ENCODE measurements at places on chromosomes 13 and 19.

GRCh38 chr13:64471916-64472315, 2758.2 kb downstream of the PCDH9 start:
- DNase-seq: peak; percentile 0

- DNase-seq: peak; percentile 53
Observed at GRCh38 chr19:49475995-49476880, 2.2 kb downstream of the FLT3LG start.

GRCh38 chr13:59099182-59099974, 1064.3 kb downstream of the DIAPH3 start:
- no peak for DNase-seq

- no peak for DNase-seq
Observed at GRCh38 chr13:82356667-82357410, 1525.4 kb downstream of the SLITRK1 start.

DNA sequence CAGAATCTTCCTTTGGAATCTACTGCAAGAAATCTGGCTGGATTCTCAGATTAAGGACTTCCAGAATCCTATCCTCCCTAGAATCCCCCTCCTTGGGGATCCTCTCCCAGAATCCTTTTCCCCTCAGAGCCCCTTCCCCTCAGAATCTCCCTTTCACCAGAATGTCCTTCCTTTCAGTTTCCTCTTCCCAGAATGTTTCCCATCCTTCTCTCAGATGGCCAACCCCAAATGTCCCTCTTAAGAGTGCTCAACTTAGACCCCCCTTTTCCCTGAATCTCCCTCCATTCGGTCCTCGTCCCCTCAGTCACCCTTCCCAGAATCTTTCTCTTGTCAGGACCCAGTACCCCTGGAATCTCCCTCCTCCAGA, 584 bp upstream of the RPS16 start:
- peak; percentile 54 for DNase-seq

DNA sequence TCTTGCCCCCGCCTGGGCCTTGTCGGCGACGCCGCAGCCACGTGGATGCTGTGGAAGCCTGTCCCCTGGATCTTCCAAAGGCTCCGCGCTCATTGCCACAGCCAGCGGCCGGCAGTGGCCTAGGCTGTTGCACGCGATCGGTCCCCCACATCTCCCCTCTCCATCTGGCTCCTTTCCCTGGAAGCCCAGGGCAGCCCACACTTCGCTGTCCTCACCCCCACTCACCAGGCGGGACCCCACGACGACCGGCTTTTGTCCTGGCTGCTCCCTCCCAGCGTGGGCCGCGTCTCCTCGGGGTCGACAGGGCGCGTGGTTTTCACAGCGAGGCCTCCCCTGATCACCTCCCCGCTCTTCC, 605 bp upstream of the TEX30 start:
- DNase-seq: no peak

DNA sequence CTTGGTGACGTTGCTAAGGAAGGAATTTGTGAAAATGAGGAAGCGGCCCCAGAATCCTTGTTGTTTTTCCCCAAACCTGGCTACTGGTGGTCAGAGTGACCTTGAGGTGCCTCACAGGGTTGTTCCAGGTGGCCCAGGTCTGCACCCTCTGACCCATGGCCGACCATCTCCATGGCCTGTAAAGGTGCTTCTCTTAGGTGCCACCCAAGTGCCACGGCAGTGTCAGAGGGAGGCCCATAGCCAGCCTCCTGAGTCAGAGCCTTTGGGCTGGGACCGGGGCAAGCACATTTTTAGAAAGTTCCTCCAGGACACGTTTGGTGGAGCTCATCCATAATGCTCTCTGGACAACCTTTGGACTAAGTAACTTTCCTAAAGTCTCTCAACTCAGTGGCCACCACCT, 83.9 kb upstream of the IRS2 start:
- no peak for DNase-seq

GRCh38 chr13:73073050-73073449, 14.2 kb downstream of the KLF5 start:
- no peak for DNase-seq

DNA sequence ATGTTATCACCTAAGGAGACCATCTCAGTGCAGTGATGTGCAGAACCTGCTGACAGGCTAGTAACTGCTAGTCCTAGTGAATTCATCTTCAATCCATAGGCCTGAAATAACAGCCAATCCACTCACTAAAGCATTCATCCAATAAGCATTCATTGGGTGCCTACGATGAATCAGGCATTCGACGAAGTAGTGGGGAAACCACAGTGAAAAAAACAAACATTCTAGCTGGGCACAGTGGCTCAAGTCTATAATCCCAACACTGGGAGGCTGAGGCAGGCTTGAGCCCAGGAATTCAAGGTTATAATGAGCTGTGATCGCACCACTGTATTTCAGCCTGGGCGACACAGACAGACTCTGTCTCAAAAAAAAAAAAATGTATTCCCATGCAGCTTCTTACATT, 135.6 kb downstream of the RNF17 start:
- DNase-seq: no peak

- DNase-seq: no peak
Observed at GRCh38 chr13:38419312-38419873, 69.7 kb downstream of the UFM1 start.

DNA sequence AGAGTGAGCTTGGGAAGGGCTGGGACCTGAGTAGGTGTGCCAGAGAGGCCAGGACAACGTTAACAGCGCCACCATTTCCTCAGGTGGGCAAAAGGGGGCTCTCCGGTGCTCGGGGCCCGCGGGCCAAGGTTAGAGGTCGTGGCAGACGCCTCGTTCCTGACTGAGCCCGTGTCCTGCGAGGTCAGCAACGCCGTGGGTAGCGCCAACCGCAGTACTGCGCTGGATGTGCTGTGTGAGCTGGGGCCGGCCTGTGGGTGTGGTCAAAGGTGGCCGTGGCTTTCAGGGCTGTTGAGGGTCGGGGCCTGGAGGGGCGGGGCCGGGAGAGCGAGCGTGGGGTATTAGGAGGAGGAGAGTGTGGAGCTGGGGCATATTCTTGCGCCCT, 3.7 kb downstream of the KIRREL2 start:
- no peak for DNase-seq

DNA sequence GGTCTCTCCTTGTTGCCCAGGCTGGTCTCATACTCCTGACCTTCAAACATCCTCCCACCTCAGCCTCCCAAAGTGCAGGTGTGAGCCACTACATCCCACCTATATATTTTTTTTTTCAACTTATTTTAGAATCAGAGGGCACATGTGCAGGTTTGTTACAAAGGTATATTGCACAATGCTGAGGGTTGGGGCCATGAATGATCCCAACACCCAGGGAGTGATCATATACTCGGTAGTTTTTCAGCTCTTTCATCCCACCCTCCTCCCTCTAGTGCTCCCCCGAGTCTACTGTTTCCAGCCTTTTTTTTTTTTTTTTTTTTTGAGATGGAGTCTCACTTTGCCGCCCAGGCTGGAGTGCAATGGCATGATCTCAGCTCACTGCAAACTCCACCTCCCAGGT, 38.4 kb upstream of the ADGRE1 start:
- DNase-seq: no peak

DNA sequence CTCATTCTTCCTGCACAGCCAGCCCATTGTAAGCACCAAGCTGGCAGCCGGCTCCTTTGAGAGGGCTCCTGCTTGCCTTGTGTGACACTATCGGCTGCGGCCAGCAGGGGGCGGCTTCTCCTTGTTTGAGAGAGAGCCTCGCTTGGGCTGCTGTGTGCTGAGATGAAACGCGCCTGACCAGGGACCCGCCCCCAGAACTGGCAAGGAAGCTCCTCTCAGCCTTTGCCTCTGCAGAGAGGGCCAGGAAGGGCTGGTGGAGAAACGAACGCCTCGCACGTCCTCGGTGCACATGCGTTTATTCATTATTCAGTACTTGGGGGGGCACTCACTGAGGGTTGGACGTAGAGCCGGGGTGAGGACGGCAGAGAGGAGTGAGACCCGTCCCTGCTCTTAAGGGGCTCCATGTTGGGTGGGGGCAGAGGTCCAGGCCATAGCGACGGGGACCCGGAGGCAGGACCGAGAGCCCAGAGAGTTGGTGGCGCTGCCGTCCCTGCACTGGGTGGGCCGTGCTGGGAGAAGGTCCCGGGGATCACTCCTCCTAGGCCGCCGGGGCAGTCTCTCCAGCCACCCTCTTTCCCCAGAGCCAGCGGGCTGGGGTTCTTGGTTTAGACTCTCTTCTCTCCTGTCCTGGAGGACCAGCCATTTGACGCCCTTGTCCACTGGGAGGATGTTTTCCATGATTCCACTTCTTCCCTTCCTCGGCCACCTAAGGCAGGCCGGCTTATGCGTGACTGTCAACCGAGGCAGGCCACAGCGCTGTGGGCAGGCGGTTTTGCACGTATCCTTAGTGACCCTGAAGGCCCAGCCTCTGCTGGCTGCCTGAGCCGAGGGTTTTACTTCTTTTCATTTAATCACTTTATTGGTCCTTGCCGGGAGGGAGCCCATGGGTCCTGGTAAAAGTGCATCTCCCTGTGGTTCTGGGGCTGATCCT, 174.5 kb downstream of the KATNAL1 start:
- peak; percentile 91 for DNase-seq
